Epithelial cell of proximal tubule (primary cell): ENCODE measurements at places on chromosomes 5 and 9. TPM values are rescaled to one million over a fixed set of nuclear protein-coding genes. Genes with fewer than 3 reads are reported as not detected.

- no peak for DNase-seq
Measured at GRCh38 chr5:158881091-158881880, 218.4 kb downstream of the EBF1 start.

DNA sequence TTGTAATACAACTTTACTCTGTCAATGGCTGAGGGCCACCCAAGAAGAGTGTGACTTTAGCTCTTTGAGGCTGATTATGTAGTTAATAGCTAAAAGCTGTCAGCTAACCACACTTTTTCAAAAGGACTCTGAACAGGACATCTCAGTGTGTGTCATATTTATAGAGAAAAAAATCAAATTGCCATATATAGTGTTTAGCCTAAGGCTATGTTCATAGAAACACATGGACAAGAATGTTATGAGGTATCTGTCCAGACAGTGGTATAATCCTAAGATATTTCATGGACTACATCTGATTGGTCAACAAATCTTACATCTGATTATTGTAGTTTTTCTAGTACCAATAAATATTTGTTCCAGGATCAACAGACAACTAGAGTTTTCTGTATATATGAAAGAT, 42.1 kb upstream of the CDH18 start:
- no peak for DNase-seq

DNA sequence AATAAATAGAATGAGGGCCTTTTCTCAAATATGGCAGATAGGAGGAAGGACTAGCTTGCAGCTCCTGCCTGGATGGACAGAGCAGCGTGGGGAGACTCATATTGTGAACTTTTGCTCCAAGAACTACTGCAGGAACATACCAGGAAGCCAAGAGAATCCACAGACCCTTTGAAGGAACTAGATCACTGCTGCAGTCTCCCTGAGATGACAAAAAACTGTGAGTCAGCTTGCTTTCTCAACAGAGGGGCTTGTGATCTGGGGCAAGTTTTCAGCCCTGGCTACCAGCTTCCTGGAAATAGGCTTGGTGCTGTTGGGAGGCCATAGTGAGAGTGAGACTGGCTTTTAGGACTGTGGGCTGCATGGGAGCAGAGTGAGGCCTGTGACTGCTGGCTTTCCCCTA, 170.6 kb upstream of the TRIM32 start:
- DNase-seq, result no peak

- DNase-seq, result no peak
Measured at GRCh38 chr9:112489876-112490666, 3.4 kb downstream of the KIAA1958 start.

DNA sequence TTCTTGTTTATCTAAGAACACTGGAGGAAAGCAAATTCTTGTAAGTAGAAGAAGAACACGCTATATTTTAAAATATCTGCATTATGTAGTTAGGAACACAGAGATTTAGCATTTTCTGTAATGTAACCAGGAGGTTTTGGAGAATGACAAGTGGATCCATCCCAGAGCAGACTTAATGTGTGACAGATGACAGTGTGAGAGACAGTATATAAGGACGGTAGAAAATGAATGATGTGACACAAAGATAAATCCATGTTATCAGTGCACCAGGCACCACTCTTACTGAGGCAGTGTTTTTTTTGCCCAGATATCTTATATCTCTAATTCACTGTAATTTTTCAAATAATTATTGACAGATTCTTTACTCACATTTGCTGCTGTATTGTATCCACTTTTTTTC, 239.0 kb upstream of the KCNN2 start:
- no peak for DNase-seq

DNA sequence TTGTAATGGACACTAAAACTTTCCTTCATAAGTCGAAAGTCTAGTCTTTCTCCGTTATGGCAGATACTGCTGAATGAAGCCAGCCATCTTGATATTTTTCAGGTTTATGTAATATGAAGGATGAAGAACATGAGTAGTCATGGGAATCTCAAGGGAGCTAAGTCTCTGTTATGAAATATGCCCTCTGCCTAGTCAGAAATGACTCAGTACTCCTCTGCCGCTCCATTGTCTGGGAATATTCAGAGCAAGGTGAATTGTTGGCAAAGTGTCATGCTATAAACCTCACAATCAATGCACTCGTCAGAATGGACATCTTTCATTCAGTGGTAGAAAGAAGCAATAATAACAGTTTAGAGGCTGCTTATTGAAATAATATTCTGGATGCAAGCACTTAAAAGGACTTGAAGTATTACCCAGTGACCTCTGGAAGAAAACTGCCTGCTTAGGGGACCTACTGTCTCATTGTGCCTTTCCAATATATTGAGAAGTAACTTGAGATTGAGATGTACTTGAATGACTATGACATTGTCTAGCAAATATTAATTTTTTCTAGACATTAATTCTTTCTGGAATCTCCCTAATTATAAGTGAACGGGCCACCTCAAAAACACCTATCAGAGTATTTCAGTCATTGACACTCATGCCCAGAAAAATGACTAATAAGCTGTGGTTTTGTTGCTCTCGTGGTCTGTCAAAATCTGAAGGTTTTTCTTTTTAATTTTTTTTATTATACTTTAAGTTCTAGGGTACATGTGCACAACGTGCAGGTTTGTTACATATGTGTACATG, 1011.5 kb upstream of the ACO1 start:
- DNase-seq, result no peak

GRCh38 chr9:72972636-72973035, 19.8 kb upstream of the ALDH1A1 start:
- DNase-seq, result no peak

- no peak for DNase-seq
Measured at GRCh38 chr9:17477816-17478215, 101.0 kb upstream of the SH3GL2 start.

GRCh38 chr5:170749911-170750431, 33.6 kb upstream of the GABRP start:
- DNase-seq, result no peak

- no peak for DNase-seq
Measured at GRCh38 chr9:16689351-16689938, 181.0 kb downstream of the BNC2 start.

DNA sequence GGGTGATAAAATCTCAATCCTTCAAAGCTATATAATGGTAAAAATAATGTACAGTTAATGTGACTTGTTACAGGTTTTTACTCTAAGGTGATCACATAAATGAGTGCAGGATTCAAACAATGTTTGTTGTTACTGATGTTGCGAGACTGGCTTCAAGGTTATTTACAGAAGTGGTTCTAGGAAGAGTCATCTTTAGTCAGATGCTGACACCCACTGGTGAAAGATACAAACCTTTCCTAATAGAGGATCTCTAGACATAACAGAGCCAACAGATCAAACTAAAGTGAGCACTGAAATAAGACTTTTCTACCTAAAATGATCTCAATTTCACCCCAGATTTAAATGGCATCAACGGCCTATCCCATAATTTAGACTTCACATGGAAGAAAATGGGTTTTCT, 20.2 kb downstream of the ARSB start:
- no peak for DNase-seq

GRCh38 chr9:16690205-16690604, 180.3 kb downstream of the BNC2 start:
- DNase-seq, result no peak

DNA sequence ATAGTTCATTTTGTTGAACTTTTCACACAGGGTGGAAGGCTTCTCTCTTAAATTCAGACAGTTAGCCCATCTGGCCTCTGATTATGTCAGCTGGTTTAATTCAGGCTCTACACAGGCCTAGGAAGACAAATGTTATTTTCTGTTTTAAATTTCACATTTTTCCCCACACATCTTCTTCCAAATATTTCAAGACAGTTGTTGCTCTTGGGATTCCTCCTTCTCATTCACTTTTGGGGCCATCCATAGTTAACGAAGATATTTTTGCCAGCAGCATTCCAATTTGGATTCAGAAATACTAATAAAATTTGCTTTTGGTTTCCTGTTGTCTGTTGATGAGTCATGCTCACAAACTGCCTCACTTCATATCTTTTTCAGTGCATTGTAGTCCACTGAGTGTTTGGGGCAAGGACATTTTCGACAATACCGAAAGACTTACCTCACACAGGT, 475.4 kb downstream of the DMAC1 start:
- no peak for DNase-seq

DNA sequence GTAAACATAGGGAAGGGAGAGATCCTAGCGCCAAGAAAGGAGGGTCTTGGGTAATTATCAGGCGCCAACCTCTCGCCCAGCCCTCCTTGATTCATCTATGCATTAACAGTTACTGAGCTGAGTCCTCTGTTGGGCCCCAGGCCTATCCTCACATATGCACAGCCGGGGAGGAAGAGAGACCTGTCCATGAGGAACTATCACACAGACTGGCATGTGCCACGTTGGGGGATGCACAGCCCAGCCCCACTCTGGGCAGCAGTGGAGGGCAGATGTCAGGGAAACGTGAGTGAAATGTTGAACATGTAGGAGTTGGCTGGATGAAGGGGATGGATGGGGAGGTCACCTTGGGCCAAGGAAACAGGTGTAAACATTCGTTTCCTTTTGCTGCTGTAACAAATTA, 18.8 kb upstream of the ENHO start:
- no peak for DNase-seq

DNA sequence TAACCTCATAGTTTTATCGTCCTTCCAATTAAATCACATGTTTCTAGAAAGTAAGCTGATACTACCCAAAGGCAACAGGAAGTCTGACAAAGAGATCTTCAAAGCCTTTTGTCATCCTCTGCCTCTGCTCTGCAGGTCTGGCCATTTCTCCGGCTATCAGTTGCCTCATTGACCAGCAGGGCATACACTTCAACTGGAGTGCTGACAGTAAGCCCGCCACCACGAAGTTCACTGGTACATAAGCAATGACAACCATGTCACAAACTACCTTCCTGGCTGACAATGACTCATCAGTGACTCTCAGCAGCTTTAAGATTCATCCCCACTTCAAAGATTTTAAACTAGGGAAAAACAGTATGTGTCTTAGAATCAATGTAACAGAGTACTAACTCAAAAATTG, 20.6 kb downstream of the SPTLC1 start:
- DNase-seq, result no peak

GRCh38 chr5:82526540-82526939, 248.4 kb upstream of the RPS23 start:
- no peak for DNase-seq

DNA sequence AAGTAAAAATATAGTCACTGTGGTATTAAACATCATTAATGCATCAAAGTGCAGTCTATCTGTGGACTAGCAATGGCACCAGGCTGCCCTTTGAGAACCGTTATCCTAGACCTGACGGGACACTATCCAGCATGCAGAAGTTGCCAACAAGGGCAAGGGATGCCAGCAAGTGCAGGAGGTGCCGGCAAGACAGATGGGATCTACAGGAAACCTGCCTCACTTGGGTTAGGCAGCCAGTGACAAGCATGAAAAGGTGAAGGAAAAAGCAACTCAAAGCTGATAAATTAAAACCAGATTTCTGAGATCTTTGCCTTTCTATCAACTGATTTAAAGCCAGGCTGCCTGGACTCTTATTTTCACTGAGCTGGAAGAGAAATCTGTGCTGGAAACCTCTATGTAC, 315.2 kb upstream of the PDE4D start:
- DNase-seq, result no peak

- no peak for DNase-seq
Measured at GRCh38 chr5:178204935-178205748, 809 bp downstream of the HNRNPAB start.

DNA sequence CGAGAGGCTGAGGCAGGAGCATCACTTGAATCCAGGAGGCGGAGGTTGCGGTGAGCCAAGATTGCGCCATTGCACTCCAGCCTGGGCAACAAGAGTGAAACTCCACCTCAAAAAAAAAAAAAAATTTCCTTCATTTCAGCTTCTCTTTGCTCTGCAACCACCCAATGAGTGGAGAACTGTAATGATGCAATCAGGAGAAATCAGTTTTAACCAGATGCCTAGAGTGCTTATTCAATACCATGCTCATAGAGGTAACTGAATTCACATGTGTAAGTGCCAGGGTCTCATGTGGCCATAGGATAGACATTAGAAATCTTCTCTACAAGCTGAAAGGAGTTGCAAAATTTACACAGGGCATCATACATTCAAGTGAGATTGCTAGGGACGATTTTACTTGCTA, 70.6 kb downstream of the HMHB1 start:
- no peak for DNase-seq

DNA sequence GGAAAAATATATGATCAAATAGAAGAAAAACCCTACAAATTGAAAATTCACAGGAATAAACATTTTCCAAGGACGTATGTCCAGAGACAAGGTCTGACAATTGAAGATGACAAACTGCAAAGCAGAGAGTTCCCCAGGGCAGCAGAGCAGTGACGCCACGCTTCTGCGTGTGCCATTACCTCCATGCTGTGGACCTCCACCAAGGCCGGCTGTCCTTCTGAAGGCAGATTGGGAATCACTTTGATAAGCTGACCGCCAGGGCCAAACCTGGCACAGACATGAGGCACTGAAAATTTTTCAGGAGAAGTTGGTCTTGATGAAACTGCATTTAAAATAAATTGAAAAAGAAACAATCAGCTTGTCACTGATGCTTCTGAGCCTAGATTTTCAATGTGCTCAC, 18.6 kb downstream of the SEC16A start:
- DNase-seq, result no peak

GRCh38 chr9:36486933-36487481, 85.7 kb upstream of the MELK start:
- DNase-seq, result no peak

DNA sequence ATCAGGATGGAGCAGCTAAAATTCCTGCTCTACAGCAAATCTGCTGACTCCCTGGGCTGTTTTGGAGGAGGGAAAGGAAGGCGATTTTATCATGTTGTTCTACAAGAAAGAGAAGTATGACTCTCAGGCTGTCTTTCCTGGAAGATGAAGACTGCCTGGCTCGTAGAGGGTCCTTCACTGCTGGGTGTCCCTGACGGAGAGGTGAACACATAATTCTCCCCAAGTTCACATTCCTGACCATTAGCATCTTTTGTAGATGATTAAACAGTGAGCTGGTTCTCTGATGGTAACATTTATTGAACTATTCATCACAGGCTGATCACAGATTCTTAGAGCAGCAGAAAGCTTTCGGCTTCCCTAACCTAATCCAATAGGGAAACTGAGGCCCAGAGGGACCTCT, 212.4 kb upstream of the GLRA1 start:
- no peak for DNase-seq

GRCh38 chr5:73606206-73606753, 19.7 kb upstream of the ARHGEF28 start:
- DNase-seq, result no peak

- no peak for DNase-seq
Measured at GRCh38 chr9:37501957-37502596, 16.3 kb downstream of the POLR1E start.

- no peak for DNase-seq
Measured at GRCh38 chr5:108769352-108769751, 21.7 kb downstream of the FER start.

GRCh38 chr5:138230261-138230660, 17.1 kb upstream of the CDC23 start:
- no peak for DNase-seq

NR2F1-AS1 gene
- total RNA-seq, result 1.2 and 1.6 TPM in 2 replicates

GPR150 gene
- total RNA-seq, result 0.58 TPM in 1 of 2 replicates, not detected in the other

TEK gene
- total RNA-seq, result not detected in 2 replicates

CSF2 gene
- total RNA-seq, result 13.2 and 19.6 TPM in 2 replicates

UNC5A gene
- 0.07 and 1.2 TPM in 2 replicates for total RNA-seq

ADGRD2 gene
- total RNA-seq, result not detected in 2 replicates

CD180 gene
- total RNA-seq, result not detected in 2 replicates

PCDHB8 gene
- total RNA-seq, result not detected in 2 replicates

FRMD3 gene
- total RNA-seq, result 1.4 and 2.4 TPM in 2 replicates

IL13 gene
- total RNA-seq, result not detected in 2 replicates

CFAP90 gene
- 1.2 TPM in 1 of 2 replicates, not detected in the other for total RNA-seq

SNX2 gene
- total RNA-seq, result 34.0 and 50.1 TPM in 2 replicates

STPG3 gene
- total RNA-seq, result not detected in 2 replicates

STXBP1 gene
- 12.4 and 14.6 TPM in 2 replicates for total RNA-seq

CHSY3 gene
- 1.7 and 2.5 TPM in 2 replicates for total RNA-seq

TOR1A gene
- 48.8 and 77.8 TPM in 2 replicates for total RNA-seq
